ENCODE measurements at places on chromosomes 12 and 14.

- peak; percentile 6 for DNase-seq
Observed at GRCh38 chr14:67883717-67884116, 64.1 kb downstream of the RAD51B start.

GRCh38 chr12:131197490-131197889, 243.8 kb downstream of the ADGRD1 start:
- no peak for DNase-seq

- no peak for DNase-seq
Observed at GRCh38 chr14:68863610-68864360, 70.9 kb upstream of the ZFP36L1 start.

DNA sequence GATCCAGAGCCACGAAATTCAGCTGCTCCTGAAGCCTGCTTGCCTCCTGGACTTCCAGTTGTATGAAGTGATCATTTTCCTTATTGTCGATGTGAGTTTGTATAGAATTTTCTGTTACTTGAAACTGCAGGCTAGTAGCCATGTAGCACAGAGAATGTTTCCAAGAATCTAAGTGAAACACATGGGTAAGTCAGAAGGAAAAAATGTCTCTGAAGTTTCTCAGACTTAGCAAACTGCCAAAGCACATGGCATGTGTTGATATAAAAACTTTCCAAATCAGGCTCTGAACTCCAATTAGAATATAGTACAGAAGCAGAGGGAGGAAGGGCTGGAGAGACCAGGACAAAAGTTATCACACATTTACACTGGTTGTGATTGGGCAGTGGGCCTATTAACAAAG, 9.8 kb upstream of the PCNX1 start:
- DNase-seq: no peak

DNA sequence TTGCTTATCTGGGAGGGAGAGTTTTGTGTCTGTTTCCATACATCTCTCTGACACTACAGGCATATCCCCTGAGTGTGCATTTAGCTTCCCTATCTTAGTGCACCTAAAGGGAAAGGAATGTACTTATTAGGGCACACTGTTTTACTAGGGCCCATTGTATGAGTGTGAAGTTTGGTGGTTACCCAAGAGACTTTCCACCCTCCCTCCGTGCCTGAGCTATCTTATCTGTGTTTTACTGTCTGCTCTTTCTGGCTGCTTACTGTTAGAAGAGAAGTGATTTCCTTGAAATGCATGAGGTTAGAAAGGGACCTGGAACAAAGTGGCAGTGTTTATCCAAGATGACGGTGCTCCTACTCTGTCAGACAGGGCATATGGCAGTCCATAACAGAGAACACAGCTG, 8.5 kb upstream of the SVOP start:
- DNase-seq: no peak

- DNase-seq: no peak
Observed at GRCh38 chr14:103705118-103705503, 10.1 kb downstream of the XRCC3 start.

- no peak for DNase-seq
Observed at GRCh38 chr14:47261350-47261749, 414.1 kb downstream of the MDGA2 start.

Data from CD4-positive, alpha-beta T cell treated with Interleukin-21 for 1 hour (primary cell).